Nucleus accumbens (tissue), 56 donors: ENCODE measurements at places on chromosomes 11 and 22.
A peak's percentile ranks its signal among the peaks of the same experiment; 100 is the strongest.

GRCh38 chr22:38694049-38694448 lies 6.7 kb downstream of the JOSD1 start:
- no peak for DNase-seq

DNA sequence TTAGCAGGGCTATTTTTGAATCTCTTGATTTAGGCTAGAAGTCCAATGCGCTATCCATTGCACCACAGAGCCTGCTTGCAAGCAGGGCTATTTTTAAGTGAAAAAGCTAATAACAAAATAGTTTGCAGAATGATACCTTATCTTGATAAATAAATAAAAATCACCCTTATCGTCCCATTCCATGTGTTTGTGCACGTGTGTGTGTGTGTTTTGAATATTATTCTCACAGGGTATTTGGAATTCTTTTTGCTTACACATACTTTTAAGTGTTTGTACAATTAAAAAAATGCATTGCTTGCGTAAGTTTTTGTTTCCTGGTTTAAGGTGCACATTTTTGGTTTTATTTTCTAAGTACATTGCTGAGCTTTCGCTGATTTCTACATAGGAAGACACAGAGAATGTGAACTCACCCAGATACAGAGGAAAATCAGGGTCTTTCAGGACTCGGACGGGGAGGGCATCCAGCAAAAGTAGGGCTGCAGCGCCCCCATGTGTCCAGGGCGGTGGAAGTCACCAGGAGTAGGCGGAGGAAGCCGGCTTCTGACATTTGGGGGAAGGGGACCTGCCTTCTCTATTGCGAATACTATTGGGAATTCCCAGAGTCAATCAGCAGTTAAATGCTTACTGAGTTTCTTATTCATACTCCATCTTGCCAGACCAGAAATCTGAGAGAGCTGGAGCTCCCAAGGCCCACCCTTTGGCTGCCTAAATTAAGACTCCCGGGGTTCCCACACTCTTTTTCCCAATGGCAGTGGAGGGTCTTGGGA lies 27.3 kb downstream of the SLC1A2 start:
- peak; percentile 38 for DNase-seq

GRCh38 chr22:31039393-31039792 lies 41.7 kb upstream of the SMTN start:
- no peak for DNase-seq

- no peak for DNase-seq
Measured at GRCh38 chr11:80241766-80242165, 800.9 kb upstream of the TENM4 start.

DNA sequence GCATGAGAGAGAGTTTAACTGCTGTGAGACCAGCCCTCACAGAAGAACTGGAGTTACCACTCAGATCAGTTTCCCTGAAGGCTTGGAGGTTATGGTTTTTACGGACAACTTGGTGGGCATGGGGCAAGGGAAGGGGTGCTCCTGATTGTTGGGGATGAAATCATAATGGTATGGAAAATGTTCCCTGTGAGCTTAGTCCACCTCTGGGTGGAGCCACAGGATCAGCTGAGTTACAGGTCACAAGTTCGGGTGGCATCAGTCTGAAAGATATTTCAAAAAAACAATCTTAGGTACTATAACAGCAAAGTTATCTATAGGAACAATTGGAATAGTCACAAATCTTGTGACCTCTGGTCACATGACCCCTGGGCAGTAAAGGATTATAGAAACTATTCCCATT lies 162.9 kb downstream of the DLG2 start:
- no peak for DNase-seq

DNA sequence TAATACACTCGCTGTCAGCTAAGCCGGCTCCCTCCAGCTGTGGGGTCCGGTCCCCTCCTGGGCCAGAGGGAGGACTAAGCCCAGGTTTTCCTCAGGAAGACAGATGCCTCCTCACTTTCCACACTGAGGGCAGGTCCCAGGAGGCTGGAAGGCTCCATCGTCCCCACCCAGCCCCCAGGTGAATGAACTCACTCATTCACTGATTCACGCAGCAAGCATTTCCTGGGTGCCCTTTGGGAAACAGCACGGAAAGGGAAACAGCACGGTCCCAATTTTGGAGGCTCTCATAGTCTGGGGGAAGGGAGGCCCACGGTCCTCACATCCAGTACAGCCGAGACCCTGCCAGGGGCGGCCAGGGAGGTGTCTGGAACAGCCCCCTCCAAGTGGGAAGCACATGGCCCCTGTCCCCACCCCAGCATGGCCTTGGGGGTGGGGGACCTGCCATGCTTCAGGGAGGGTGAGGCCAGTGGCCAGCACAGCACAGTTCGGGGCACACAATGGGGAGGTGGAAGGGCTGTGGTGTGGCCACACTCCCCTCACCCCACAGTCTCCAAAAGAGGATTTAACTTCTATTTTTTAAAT lies 9.3 kb upstream of the TH start:
- DNase-seq: no peak

DNA sequence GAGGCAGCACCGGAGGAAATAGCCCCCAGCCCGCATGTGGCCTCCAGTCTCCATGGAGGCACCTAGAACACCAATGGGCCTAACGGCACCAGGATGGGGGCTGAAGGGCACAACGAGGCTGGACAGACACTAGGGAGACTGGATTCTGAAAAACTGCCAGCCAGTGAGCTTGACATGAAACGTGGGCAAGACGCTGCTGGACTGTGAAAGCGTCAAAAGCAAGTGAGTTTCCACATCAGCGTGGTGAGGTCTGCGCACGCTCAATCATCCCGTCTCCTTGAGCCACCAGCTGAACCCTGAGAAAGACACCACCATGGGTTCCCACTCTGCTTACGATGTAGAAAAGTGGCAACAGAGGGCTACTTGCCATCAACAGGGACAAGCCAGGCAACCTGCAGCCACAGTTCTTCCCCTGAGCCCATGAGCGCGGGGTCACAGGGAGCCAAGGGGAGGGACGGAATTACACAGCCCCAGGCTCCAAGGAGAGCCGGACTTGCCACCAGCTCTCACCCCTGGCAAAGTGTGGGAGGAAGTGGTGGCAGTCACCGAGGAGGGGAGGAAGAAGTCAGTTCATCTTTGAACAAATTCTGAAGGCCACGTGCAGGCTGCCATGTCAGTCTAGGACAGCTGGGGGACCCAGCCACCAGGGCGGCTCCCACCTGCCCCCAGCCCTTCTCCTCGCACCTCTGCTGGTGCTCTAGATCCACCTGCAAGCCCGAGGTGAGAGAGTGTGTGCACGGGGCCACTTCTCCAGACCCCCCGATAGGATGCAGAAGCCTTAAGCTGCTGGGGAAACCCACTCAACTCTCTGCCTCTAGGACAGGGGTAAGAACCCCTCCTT lies 131.1 kb downstream of the MPPED1 start:
- no peak for DNase-seq

DNA sequence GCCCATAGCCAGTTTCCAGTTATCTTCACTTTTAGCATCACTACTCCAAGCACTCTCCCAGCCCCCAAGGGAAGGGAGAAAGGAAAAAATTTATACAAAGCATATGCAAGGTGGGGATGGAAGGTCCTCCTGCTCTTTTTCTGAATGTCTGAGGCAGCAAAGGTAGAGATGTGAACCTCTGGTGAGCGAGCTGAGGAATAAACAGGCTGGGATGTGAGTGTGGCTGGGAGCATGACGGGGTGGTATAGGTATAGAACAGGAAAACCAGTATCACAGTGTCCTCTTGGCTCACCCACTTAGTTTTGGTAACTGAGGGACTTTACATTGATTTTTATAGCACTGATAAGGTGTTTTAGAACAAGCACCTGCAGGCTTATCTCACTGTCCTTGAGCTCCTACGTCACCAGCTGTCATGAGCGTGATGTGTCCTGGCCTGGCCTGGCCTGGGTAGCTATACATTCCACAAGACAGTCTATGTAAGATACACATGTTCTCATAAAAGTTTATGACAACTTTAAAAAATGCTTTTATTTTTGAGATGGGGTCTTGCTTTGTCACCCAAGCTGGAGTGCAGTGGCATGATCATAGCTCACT lies 10.3 kb upstream of the POLD3 start:
- DNase-seq: no peak

- no peak for DNase-seq
Measured at GRCh38 chr11:102630598-102631448, 5.7 kb upstream of the MMP20 start.

DNA sequence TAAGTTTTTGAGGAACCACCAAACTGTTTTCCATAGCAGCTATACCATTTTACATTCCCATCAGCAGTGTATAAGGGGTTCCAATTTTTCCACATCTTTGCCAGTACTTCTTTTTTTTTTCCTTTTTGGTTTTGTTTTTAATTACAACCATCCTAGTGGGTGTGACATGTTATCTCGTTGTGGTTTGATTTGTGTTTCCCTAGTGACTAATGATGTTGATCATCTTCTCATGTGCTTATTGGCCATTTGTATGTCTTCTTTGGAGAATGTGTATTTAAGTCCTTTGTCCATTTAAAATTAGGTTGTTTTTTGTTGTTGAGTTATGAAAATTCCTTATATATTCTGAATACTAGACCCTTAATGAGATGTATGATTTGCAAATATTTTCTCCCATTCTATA lies 59.3 kb downstream of the STIM1 start:
- no peak for DNase-seq

- DNase-seq: no peak
Measured at GRCh38 chr11:112238041-112238440, 11.8 kb downstream of the PTS start.

- DNase-seq: no peak
Measured at GRCh38 chr11:111722501-111722900, 43.7 kb downstream of the PPP2R1B start.

DNA sequence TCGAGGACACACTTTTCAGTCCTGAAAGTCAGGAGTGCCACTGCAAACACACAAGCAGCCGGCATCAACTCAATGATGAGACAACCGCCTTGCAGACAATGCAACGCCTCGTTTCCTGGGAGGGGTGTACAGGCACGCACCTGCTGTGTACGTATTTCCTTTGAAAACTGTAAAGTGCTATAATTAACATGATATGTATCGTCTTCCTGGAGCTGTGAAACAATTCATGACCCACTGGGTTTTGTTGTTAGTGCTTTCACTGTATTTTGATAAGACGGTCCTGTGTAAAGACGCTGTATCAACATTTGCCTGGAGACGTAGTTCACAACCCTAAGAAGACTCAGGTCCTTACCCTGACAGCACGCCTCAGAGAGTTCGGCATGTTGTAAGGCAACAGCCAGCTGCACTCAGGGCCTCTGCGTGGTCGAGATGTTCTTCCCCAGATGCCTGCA lies 105.7 kb upstream of the ANO1 start:
- DNase-seq: no peak

GRCh38 chr11:111957663-111958444 lies 20.7 kb downstream of the DIXDC1 start:
- no peak for DNase-seq

- no peak for DNase-seq
Measured at GRCh38 chr11:87295237-87295636, 257.5 kb downstream of the TMEM135 start.

DNA sequence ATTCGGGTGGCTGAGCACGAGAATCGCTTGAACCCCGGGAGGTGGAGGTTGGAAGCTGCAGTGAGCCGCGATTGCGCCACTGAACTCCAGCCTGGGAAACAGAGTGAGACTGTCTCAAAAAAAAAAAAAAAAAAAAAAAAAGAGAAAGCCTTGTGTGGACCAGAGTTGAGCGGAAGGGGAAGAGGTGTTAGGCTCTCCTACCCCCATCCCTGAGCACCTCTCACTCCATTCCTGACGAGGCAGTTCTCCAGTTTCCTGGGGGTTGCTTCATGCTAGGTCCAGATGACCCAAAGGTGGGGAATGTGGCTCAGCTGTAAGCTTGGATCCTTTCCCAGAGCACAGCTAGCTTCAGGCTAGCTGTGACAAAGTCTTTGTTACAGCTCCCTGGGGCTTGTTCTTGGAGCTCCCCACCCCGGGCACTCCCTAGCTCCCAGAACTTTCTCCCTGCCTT lies 8.8 kb upstream of the DNAL4 start:
- no peak for DNase-seq

- DNase-seq: no peak
Measured at GRCh38 chr22:47160141-47160541, 397.7 kb downstream of the TBC1D22A start.

GRCh38 chr11:108970221-108970991 lies 305.5 kb downstream of the DDX10 start:
- no peak for DNase-seq

DNA sequence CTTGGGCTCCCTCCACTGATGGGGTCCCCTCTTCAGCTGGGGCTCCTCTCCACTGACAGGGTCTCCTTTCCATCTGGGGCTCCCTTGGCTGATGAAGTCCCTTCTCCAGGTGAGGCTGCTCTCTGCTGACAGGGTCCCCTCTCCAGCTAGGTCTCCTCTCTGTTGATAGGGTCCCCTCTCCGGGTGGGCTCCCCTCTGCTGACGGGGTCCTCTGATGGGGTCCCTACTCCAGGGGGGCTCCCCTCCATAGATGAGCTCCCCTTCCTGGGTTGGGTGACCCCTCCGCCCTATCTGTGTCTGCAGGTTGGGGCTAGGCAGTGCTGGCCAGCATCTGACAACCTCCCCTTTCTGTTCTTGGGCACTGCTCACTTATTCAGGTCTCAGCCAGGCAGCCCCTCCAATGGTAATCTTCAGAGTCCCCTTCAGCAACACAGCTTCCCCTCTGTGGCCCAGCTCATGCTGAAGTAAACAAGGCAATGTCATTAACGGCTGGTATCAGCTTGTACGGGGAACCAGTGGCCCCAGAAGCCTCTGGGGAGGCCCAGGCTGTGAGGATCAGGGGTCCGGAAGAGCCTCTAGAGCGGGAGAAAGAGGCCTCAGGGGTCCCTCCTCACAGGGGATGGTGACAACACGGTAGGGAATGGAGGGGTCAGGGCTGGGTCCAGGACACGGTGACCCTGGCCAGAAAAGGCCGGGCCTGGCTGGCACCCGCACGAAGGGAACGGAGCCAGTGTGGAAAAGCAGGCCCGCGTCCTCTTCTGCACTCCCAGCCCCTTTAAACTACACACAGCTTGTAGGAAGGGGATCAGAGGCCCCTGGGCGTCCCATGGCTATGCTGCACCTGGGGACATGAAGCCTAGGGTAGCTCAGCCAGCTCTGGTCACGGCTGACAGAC lies 9.6 kb upstream of the CD81 start:
- DNase-seq: no peak

DNA sequence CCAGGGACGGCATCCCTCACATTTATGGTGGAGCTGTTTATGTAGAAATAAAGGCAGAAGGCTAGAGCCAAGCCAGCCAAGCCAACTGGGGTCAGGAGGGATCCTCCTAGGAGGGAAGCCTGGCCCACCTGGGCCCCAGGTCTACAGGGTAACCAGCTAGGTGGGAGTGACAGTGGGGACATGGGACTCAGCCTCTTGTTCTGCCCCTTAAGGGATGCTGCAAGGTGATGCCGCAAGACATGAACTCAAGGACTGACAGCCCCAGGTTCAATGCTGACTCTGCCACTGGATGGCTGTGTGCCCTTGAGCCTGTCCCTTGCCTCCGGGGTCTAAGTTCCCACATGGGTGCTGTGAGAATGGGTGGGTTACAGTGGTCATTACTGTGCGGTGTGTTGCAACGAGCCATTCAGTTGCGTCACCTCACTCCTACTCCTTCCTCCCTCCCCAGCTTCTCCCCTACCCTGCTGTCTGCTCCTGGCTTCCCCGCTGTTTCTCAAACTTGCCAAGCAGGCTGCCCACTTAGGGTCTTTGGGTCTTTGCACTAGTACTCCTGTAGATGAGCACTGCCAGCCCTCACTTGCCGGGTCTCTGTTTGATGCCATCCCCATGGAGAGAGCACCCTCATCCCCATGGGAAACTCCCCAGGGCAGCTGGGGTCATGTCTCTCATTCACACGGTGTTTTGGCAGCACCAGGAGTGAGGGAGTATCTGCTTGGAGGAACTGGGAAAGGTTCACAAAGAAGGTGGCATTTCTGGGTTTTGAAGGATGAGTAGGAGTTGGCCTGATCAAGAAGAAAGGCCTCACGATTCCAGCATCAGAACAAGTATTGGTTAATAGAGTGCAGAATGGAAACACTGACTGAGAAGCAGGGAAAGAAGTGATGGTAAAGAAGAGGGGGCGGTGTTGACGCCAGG lies 43.0 kb upstream of the RTL6 start:
- DNase-seq: no peak
